ENCODE measurements at places on chromosomes 12 and 14.

DNA sequence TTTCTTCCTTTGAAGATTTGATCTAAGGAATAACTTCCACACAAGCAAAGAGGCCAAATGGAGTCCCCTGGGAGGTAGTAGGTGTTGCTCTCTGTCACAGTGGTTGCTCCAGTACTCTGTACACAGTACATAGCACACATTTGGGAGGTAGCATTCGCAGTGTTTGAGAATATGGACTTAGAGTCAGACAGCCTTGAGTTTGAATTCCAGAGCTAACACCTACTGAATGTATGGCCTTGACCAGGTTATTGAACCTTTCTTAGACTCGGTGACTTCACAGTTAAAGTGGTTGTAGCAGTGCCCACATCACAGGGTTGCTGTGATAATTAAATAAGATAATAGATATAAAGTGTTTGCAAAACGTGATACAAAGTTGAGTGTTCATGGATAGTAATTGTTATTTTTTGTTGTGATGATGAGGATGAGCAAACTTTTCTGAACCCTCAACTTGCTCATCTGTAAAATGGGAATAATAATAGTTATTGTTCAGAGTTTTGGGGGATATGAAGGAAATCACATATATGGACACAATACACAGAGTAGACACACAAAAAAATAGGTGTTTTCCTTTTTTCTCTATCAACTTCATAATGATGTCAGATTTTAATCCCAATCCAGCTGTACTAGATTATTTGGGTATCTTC lies 271.6 kb upstream of the CRY1 start:
- DNase-seq: no peak

DNA sequence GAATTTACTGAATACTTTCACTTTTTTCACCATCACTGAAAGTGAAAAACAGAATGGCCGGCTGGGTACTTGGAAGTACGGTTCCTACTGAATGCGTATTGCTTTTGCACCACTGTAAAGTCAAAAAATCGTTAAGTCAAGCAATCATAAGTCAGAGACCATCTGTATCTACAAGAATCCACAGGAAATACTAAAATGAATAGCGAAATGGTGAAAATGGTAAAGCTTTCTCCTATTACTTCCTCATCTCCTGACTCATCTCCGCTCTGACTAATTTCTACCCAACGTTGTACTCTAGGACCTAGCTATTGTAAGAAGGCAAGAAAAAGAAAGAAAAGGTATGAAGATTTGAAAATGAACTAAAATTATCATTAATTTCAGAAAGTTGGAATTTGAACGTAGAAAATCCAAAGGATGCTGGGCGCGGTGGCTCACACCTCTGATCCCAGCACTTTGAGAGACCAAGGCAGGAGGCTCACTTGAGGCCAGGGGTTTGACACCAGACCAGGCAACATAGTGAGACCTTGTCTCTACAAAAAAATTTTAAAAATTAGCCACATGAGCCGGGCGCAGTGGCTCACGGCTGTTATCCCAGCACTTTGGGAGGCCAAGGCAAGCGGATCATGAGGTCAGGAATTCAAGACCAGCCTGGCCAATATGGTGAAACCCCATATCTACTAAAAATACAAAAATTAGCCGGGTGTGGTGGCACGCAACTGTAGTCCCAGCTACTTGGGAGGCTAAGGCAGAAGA lies 5.3 kb upstream of the CDCA4 start:
- DNase-seq: no peak

- peak; percentile 30 for DNase-seq
Measured at GRCh38 chr12:89353188-89353822, 1.0 kb upstream of the DUSP6 start.

DNA sequence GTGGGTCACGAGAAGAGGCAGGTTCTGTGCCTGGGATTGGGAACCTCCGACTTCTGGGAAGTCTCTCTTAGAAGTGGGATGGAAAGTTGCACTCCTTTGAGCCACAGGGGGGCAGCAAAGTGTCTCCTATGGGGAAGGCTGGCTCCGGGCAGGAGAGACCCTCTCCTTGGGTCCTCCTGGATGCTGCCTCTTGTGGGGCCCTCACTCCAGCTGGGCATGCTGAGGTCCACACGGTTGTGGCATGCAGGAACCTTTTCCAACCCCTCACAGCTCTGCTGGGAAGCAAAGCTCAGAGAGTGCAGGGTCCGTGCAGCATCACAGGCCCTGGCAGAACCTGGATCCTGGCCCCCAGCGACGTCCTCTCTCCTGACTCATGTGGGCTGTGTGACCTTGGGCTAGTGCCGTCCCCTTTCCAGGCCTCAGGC lies 17.4 kb downstream of the SDSL start:
- DNase-seq: no peak

DNA sequence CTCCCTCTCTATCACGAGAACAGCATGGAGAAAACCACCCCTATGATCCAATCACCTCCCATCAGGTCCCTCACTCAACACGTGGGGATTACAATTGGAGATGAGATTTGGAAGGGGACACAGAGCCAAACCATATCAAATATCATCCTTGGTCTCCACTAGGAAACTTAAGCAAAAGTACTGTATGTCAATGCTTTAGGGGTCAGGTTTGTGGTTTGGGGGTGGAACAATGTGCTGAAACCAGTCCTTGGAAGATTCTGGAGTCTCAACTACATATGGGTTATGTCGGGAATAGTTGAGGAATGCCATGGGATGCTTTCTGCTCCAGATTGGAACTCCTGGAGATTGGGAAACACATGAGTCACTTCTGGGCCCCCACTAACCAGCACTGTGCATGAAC lies 48.3 kb upstream of the CCDC63 start:
- DNase-seq: no peak

GRCh38 chr12:49548481-49548821 lies 9.6 kb downstream of the KCNH3 start:
- DNase-seq: no peak
